SW 1271 (cell line): ENCODE measurements at places on chromosomes 6 and 20.

GRCh38 chr6:142833054-142833453 is 111.9 kb downstream of the HIVEP2 start:
- peak; percentile 49 for DNase-seq

- no peak for DNase-seq
Observed at GRCh38 chr20:5606350-5606749, 143.9 kb upstream of the SHLD1 start.

DNA sequence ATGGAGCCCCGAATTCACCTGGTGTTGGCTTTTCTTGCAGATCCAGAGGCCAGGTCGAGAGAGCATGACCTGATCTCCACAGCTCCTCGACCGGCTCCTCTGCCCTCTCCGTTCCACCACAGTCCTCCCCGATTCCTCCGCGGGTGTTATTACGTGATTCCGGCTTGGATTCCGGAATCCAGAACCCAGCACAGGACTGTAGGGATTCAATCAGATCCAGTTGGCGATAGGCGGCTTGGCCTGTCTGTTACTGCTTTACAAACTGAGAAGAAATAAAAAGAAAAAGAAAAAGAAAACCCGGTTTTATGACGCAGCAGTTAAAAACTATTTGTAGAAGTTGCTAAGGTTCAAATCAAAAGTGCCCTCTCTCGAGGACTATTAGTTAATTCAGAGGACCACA is 222.7 kb downstream of the EYA2 start:
- DNase-seq: no peak

- no peak for DNase-seq
Observed at GRCh38 chr6:154506582-154506981, 3.9 kb downstream of the CNKSR3 start.

GRCh38 chr6:157831018-157831369 is 7.9 kb downstream of the SNX9 start:
- no peak for DNase-seq

DNA sequence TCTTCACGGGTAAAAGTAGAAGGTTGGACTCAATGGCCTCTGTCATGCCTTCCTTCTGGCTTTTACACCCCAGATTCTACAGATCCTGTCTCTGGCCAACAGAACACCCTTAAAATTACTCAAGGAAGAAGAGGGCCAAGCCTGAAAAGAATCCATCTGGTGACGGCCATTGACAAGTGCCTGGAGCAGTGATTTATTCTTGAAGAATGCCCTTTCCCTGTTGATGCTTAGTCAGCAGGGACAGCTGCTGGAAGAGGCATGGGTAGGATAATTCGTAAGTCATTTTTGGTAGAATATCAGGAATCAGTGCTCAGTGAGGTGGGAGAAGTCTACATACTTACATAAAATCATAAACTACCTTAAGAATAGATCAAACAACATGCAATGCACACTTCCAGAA is 397.9 kb downstream of the SAMD5 start:
- DNase-seq: no peak

GRCh38 chr20:46131396-46131795 is 13.3 kb downstream of the CD40 start:
- DNase-seq: no peak

GRCh38 chr6:156846845-156847599 is 69.8 kb downstream of the ARID1B start:
- DNase-seq: no peak

DNA sequence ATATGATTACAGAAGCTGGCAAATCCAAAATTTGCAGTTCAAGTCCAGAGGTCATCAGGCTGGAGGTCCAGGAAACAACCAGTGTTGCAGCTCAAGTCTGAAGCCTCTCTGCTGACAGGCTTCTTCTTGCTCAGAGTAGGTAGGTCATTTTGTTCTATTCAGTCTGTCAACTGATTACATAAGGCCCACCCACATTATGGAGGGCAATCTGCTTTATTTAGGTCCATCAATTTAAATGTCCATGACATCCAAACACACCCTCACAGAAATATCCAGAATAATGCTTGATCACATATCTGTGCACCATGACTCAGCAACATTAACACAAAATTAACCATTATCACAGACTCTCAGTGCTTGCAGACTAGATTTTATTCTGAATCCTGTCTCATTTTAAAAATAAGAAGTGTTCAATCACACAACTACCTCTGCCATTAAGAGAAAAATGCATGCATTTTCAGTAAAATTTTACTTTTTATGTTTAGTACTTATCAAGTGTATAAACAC is 759.2 kb upstream of the ADGRB3 start:
- no peak for DNase-seq

DNA sequence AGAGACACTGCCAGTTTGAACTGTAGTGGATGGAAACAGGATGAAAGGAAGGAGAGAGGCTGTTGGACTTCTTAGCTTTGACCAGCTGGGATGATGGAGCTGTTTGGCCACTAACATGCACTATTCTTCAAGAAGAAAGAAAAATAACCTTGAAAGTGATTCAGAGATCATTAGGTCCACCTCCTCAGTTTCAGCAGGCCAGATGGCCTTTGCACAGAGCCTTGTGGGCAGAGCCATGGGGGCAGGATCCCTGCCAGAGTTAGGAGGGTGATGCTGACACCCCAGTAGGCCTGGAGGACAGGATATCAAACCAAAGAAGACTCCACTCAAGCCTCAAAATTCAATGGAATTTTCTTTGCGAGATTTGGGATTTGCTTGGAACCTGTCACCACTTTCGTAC is 74.5 kb upstream of the TMEM181 start:
- no peak for DNase-seq

DNA sequence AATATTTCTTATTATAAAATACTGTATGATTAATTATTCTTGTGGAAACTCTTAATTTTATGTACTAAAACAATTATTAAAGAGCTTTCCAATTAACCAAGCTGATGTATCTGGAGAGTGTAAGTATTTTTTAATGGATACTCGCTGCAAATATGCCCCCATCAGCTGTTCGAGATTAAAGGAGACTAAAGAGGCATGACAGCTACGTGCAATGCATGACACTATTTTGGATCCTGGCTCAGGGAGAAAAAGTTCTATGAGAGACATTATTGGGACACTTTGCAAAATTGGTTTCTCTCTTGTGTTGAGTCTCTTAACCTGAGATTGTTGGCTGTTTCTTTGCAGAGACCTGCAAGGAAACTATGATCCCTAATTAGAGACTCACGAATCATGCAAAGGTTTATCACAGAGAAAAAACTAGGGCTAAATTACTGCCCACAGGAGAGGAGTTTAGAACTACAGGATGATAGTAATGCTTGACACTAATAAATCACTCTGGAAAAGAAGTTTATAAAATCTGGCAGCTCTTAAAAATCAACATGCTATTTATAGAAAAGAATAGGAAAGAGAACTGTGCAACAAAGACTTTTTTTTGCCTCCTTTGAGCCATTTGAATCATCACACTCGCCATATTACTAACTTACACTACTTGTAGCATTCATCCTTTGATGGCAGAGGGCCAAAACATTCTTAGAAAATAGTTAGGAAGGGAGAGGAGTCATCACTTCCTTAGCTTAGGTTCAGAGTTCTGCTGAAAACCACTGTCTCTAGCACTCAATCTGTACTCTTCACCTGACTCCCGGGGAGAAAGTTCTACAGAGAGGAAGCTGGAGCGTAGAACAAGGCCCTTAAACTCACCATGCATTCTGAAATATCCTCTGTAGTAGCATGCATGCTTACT is 25.3 kb downstream of the NRN1 start:
- no peak for DNase-seq

GRCh38 chr6:5898563-5898962 is 108.2 kb downstream of the NRN1 start:
- no peak for DNase-seq

DNA sequence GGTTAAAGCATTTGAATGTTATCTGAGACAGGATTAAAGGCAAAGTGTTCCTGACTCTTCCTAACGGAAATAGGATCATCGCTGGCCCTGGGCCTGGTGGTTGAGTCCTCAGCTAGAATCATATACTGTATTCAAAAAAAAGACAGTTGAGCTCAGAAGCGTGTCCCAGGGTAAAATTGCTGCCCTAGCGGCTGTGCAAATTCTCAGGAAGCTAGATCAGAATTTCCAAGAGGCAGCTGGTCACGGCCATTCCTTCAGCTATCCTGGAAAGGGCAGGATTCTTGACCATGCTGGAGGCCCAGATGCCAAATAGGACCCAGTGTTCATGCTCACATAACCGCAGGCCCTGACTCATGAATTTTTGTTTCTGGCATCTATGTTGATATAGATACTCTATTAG is 67.4 kb downstream of the STMND1 start:
- DNase-seq: no peak

DNA sequence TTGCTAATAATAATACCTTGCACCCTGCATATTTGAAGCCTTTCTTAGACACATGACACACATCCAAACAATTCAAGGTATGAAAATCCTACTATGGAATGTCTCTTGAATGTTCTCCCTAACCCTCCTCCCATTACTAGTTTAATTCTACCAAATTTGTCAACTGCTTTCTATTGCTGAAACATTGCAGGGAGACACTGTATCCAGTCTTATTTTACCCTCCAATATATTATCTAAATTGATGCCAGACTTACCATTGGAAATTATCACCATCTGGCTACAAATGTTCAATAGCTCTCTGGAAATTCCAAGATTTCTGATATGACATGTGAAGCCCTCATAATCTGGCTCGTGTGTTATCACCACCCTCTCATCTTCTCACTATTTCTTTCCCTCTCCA is 1027.3 kb upstream of the CITED2 start:
- peak; percentile 52 for DNase-seq

DNA sequence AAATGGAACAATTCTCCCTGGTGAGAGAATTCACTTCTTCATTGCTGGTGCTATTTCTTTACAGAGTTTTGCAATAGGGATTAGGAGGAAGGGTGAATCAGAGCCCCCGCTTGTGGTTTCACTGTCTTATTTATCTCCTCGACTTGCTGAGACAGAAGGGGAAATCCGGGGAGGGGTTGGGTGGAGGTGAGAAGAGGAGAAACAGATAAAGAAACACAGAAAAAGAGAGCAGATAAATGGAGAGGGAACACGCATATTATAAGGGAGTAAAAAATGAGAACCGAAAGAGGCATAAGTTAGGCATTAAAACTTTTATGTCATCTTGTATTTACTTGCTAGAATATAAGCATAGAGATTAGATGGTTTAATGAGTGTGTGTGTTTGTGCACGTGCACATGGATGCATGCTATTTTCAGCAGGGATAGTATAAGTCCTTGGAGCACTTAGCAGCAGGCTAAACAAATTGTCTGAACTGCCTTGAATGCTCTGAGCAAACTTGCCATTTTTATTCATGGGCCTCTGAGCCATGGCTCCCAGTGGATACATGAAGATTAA is 105.0 kb downstream of the OLIG3 start:
- DNase-seq: no peak

GRCh38 chr20:8788831-8789230 is 280.1 kb upstream of the PLCB4 start:
- no peak for DNase-seq

DNA sequence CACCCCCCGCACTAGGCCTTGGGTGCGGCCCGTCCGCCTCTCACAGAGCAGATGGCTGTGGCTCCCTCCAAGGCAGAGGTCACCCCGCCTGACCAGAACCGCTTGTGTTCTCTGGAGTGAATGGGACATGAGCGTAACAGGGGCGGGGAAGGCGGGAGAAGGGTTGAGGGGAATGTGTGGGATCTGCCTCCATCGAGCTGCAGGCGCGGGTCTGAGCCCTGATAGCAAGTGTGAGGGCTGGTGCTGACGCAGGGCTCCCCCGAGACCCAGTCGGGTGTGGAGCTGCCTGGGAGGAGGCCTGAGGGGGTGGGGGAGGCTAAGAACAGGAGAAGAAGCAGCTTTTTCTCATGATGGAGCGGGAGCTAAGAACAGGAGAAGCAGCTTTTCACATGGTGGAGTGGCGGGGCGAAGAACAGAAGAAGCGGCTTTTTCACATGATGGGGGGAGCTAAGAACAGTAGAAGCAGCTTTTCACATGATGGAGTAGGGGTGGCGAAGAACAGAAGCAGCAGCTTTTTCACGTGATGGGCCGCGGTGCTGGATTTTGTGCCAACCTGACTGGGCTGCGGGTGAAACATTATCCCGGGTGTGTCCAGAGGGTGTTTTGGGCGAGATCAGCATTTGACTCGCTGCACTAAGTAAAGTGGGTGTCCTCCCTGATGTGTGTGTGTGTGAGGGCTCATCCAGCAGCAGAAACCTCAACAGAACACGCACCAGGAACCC is 169.3 kb downstream of the TTLL2 start:
- DNase-seq: no peak

DNA sequence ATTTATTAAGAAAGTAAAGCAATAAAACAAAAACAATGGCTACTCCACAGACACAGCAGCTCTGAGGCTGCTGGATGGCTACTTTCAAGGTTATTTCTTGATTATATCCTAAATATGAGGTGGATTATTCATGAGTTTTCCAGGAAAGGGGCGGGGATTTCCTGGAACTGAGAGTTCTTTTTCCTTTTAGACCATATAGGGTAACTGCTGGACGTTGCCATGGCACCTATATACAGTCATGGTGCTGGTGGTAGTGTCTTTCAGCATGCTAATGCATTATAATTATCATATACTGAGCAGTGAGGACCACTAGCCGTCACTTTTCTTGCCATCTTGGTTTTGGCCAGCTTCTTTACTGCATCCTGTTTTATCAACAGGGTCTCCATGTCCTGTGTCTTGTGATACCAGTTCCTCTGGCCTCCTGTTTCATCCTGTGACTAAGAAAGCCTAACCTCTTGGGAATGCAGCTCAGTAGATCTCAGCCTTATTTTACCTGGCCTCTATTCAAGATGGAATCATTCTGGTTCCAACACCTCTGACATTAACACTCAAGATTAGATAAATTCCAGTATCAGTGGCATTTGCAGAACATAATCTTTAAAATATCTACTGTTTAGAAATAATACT is 32.3 kb upstream of the TRDN start:
- DNase-seq: no peak

DNA sequence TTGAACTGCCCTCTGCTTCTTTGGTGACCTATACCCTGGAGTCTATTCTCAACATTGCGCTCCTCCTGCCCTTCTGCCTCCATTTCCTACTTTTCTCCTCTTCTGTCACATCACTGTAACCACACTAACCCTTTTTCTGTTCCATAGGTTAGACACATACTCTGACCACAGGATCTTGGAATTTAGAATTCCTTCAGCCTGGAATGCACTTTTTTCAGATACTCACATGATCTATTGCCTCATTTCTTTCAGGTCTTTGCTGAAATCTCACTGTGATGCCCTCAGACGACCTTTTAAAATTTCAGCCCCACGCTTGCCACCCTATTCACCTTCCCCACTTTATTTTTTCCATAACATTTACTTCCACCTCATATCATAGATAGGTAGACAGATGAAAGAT is 5.1 kb downstream of the VNN1 start:
- no peak for DNase-seq

DNA sequence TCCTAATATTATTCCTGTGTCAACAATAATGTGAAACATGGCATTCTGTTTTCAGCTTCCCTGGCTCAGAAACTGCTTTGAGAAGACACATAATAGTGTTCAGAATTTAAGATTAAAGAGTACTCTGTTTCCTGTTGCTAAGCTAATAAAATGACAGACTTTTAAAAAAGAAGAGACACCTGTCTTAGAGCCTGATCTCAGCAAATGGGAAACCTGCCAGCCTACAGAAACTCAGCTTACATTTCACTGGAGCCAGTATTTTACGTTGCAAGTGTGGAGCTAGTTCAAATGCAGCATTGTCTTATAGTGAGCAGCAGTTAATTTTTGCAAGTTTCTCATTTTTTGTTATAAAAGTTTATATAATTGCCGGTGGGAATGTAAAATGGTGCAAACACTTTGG is 28.8 kb downstream of the KIZ start:
- DNase-seq: no peak

GRCh38 chr6:170137911-170138910 is 152.7 kb downstream of the DLL1 start:
- DNase-seq: no peak
